PC-9 (cell line): ENCODE measurements at places on chromosomes 13 and 19. TPM values are rescaled to one million over a fixed set of nuclear protein-coding genes. Genes with fewer than 3 reads are reported as not detected.

DNA sequence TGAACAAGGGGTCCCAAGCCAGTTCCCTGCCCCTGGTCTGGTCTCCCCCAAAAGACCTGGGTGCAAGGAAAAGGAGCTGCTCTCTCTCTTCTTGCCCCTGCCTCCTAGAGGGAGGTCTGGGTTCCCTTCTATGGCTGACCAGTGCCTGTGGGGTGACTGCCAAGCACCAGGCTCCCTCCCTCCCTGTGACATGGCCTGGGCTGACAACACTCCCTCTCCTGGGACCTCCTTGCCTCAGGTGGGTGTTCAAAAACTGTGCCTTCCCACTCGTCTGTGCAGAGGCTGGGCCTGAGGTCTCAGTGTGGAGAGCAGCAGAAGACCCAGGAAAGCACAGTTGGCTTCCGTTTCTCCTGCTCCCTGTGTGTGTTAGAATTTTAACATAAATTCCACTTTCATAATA is 4.7 kb downstream of the ZNF446 start:
- DNase-seq: no peak

DNA sequence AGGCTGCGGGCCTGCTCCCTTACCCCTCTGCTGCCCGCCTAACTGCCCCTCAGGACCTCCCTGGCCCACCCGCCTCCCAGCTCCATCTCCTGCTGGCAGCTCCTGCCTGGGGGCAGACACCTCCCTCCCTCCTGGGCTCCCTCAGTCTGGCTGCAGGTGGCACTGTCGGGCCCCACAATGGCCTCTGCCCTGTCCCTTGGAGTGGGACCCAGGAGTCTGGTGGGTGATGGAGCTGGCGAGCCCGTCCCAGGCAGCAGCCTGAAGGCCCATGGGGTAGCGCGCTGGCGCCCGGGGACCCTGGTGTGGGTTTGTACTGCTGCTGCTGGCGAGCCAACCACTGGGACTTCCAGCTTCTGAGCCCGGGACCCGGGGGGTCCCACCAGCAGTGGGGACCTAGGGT is 83.6 kb downstream of the KDM4B start:
- DNase-seq: no peak

DNA sequence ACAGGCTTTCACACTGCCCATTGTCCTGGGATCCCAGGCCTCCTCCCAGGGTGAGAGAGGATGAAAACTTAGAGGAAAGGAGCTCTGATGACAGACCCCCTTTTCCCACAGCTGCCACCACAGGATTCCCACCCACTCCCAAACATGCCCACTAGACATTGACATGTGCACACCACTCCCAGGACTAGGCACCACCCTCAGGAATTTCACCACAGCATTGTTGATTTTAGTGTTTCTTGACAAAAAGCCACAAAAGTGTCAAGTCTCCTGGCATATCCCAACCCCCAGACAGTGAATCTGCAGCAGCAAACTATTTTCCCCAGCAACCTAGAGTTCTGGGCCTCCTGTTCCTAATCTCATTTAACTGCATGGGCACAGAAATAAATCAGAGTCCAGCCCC is 10.1 kb downstream of the ZNF714 start:
- DNase-seq: no peak

DNA sequence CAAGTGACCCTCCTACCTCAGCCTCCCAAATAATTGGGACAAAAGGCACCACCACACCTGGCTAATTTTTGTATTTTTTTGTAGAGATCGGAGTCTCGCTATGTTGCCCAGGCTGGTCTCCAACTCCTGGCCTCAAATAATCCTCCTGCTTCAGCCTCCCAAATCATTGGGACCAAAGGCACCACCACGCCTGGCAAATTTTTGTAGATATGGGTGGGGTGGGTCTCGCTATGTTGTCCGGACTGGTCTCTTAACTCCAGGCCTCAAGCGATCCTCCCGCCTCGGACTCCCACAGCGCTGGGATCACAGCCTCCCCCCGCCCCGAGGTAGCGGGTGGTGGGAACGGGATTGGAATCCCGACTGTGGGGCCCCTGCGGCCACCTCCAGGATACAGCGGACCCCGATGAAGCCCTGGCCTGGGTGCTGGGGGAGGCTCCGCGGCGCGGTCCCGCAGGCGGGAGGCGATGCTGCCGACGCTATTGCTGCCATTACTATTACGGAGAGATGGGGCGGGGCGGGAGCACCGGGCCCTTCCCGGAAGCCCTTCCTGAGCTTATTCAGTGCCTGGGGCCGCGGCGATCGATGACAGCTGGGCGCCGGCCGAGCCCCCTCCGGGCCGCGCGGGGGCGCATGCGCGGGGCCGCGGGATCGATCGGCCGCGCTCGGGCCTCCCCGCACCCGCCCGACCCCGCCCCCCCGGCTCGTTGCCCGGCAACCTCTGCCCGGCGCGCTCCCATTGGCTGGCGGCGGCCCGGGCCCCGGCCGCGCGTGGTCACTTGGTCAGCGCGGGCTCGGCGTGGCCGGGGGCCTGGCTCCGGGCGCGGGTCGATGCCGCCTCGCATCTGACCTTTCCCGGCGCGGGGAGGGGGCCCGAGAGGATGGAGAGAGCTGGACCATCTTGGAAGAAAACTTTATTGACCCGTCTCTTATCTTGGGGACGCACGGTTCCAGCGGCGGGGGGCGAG is 27.9 kb upstream of the ONECUT3 start:
- DNase-seq: no peak

GRCh38 chr19:1847684-1848398 is 442 bp downstream of the REXO1 start:
- DNase-seq: no peak

CLASRP gene
- 74.1 and 76.8 TPM in 2 replicates for total RNA-seq

LPAR2 gene
- total RNA-seq: 27.4 and 29.2 TPM in 2 replicates
